Mesenchymal stem cell (in vitro differentiated cells and primary cell): ENCODE measurements at places on chromosomes 4 and X.

- no peak for DNase-seq
Measured at GRCh38 chr4:82823062-82823461, 24.5 kb upstream of the SCD5 start.

GRCh38 chrX:85288992-85289723 is 45.4 kb downstream of the ZNF711 start:
- no peak for DNase-seq

DNA sequence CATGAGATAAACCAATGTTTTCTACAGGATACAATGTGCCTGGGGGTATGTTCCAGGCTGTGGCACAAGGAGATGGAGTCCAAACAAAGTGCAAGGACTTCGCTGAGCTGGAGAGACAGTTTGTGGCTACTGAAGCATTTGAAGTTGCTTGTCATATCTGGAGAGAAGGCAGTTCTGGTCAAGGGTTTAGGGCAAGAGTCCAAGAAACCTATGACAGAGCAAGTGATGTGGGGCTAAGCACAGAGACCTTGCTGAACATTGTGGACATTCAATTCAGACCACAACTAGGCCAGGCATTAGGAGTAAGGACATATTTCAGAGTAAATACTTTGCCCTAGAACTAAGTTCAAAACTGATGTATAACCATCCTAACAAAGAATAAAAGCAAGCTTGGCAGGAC is 34.8 kb downstream of the MAGED4B start:
- no peak for DNase-seq

DNA sequence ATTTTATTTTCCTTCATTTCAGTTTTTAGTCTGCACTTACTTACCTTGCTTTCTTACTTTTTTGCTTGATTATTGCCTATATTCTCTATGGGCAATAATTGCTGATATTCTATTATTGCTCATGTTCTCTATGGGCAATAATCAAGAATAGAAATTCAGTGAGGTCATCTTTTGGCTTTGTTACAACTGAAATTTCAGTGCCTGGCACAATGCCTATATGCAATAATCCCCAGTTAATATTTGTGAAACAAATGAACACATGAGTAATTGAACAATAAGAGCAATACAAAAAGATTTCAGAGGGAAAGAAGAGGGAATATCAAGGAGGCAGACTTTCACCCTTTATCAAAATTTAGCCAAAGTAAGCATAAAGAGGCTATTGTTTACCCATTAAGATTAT is 48.6 kb upstream of the ARSJ start:
- no peak for DNase-seq

DNA sequence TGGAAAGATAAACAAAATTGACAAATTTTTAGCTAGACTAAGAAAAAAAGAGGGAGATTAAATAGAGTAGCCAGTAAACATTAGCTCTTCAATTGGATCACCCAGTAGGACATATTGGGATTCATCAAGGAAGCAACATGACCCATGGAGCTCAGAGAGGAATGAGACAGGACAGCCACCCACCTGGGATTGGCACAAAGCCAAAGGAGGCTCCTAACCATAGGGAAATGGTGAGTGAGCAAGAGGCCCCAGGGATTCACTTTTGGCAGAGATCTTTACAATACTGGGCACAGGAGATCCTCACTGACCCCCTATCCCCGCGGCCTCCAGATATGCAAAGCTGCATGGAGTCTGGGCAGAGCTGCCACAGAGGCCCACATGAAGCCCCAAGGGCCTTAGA is 34.8 kb upstream of the CXCL6 start:
- no peak for DNase-seq

- DNase-seq, result peak; percentile 24
Measured at GRCh38 chrX:7149411-7149810, 1.5 kb upstream of the PUDP start.

- no peak for DNase-seq
Measured at GRCh38 chrX:7088968-7089615, 58.4 kb upstream of the STS start.

DNA sequence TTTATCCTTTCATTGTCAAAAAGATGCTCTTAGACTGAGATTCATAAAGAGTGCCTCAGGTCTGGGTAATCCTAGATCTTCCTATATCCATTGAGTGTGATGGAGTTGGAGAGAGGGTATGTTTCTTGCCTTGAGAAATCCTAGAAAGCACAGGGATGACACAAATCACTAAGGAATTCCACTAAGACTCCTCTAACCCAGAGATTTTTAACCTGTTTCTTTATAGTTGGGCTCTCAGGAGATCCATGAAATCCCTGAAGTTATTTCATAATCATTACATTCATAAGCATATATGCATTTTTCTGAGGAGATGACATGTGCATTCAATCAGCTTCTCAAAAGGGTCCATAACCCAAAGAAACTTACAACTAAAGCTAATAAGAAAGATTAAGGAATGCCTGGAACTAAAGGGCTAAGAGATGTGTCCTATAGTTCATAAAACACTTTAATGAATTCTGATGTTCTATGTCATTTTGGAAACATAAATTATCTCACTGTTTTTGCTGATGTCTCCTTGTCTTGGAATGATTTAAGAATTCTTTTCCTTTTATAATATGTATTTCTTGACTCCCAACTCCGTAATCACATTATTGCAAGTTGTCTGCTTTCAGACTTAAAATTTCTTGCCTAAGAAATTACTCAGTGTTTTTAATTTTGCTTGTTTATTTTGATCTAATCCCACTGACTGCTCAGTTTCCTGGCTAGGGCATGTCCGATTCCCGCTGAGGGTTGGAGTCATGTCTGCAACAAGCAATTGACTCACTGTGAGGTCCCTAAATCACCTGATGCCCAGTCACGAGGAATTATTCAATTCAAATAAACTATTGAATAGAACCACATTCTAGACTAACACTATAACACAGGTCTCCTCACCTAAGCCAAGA is 2.8 kb upstream of the AMTN start:
- no peak for DNase-seq

- DNase-seq, result peak; percentile 64
Measured at GRCh38 chr4:82988323-82988832, 22.2 kb downstream of the LIN54 start.

- DNase-seq, result no peak
Measured at GRCh38 chr4:38086151-38086848, 126.1 kb downstream of the PTTG2 start.

- peak; percentile 61 for DNase-seq
Measured at GRCh38 chrX:65723706-65724105, 56.3 kb downstream of the MSN start.

DNA sequence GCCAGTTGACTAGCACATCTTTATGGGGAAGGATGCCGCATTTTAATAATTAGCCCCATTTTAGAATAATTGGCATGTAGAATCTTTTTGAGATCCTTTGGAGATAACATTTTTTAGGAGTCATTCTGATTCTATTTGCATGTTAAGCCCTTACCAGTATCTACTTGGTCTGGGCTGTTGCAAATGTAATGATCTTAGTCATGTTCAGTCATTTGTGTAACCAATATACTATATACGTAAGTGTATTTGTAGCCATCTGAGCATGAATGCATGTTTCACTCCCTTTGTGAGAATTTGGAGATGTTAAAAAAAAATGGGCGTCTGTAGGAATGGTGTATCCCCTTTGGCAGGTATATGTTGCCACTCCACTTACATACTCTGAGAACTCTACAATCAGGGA is 119.1 kb downstream of the TEX13A start:
- DNase-seq, result no peak

DNA sequence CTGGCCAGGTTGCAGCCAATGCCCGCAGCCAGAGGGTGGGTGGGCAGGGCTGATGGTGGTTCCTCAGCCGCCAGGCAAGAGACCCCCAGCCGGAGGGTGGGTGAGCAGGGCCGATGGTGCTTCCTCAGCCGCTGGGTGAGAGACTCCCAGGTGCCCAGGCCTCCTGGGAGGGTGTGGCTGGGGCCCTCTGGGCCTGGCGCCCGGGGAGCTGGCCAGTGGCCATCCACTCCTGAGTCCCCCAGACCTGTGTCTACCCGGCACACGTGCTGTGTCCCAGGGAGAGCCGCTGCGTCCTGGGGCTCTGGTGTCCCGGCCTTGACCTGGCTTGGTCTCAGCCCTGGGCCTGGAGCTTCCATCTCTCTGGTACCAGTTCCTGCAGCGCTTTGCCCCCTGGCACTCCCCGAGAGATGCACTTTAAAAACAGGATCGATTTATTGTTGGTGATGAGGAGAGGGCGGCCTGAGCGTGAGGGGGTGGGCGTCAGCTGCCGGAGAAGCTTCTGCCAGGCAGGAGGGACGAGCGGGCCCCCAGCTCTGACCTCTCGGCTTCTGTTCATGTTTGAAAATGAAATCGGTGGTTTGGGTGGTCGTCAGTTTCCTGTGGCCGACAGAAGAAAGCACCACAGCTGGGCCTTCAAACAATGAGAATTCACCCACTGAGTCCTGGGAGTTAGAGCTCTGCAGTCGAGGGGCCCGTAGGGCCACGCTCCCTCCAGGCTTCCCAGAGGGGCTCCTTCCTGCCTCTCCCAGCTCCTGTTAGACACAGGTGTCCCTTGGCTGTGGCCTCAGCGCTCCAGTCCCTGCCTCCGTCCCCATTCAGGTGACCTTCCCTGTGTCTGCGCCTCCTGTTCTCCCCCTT is 6.5 kb downstream of the DOK7 start:
- no peak for DNase-seq

DNA sequence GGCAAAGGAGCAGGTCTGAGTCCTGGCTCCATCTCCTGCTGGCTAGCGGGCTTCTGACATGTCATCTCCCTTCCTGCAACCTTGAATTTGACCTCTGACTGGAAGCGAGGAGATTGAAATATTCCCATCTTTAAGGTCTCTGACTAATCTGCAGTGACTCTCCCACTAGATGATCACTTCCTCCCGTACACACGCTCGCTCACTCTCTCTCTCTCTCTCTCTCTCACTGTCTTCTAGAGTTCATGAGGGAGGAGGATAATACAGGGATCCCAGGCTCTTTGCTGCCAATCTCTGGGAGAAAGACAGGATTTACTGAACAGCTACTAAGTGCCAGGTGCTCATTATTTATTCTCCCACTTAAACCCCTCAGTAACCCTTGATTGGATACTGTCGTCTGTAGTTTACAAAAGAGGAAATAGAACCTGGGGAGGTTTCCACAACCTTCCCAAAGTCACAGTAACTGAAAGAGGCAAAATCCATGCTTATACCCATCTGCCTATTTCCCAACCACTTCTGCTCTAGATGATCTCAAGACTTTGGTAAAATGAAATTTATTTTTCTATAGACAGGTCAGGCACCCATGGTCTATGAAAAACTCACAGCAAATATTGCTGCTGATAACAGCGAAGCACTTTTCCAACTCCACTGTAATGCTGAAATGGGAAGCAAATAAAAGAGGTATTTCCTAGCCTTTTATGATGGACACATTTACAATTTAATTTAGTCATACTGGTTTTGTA is 193.5 kb upstream of the C1QTNF7 start:
- DNase-seq, result peak; percentile 96

DNA sequence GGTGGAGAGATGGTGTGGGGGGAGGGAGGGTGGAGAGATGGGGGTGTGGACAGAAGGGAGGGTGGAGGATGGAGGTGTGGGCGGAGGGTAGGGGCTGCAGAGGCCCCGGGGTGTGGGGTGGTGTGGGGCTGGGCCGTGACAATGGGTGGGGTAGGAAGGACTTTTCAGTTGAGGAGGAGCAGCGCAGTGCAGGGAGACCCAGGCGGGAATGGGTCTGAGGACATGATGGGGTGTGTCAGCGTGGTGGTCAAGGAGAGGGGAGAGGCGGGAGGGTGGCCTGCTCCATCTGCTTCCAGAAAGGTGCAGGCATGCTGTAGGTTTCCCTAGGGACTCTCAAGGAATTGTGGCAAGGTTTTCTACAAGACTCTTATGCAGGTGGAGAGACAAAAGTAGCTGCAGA is 48.9 kb downstream of the RGS12 start:
- DNase-seq, result no peak
